ENCODE measurements at places on chromosomes 4 and X.

- no peak for DNase-seq
Measured at GRCh38 chr4:38614231-38614630, 49.8 kb upstream of the KLF3 start.

DNA sequence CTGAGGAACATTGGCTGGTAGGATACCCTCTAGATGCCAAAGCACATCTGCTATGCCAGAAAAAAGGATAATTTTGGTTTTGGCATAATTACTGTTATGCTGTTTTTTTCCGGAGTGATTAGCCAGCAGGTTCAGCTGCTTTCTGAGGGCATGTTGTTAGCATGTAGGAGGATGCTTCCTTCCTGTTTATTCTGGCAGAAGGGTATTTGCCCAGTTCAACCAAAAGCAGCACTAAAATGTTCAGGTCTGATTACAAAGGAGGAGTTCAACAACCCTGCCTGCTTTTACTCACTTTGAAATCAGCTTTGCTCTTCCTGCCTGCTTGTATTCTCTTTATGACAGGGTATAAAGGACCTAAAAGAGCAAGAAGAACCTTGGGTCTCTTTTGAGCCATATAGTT lies 21.9 kb downstream of the ERCC6L start:
- DNase-seq: no peak

DNA sequence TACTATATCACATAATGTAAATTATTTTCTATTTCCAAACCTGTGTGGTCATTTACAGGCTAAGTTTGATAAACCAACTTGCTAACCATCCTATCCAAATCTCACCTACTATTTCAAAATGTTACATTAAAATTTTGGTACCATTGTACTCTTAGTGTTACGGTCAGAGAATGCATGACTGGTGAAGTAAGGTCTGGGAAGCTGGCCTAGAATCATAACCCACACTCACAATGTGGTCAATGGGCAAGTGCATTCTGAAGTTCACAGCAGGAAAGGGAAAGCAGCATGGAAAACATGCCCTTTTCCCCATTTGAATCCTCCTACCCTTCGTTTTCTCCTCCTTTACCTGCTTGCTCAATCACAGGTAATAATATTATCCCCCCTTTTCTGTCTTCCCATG lies 54.4 kb downstream of the PPP3CA start:
- no peak for DNase-seq

DNA sequence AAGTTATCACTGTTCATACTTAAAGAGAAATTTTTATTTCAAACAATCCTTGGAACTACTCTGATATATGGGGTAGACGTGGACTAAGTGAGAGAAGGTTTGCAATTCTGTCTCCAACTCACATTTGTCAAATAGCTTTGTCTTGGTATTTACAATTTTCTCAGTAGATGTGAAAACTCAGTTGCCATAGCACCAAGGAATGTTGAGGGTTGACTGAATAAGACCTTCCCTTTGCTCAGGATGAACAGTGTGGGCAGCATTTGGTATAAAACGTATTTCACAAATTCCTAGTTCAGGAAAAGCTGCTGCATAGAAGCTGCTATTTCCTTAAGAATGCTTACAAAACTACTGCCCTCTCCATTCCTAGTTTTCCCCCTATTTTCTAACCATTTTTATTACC lies 399.5 kb downstream of the NKX6-1 start:
- DNase-seq: no peak

GRCh38 chrX:119228512-119229252 lies 7.4 kb upstream of the PGRMC1 start:
- no peak for DNase-seq

DNA sequence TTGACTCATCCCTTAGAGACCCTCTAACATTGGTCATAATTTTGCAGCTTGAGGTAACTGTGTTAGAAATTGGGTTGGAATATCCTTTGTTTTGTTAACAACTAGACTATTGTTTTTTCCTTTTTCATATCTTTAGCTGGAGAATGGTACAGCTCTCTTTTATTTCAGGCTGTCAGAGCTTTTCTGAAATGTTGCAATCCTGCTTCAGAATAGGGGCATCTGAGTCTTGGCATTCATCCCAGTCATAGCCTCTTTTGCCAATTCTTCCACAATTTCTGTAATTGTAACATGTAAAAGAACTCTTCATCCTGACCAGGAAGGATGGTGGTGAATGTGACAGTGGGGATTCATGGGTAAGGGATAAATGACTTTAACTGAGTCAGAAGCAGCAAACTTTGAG lies 128.7 kb downstream of the FHIP1A start:
- no peak for DNase-seq

DNA sequence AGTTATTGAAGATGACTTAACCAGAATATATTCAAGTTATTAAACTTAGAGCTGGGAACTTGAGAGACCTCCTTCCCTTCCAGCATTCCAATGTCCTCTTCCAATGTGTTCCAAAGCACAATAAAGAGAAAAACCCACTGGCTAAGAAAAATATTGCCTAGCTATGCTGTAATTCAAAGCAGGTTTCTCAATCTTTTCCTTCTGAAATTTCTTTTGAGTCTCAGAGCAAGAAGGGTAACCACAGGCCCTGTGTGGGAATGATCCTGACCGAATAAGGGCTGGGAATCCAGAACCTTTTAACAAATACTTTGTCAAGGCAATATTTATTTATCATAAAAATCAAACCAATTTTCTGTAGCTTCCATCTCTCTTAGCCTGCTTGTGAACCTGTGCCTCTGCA lies 150.7 kb upstream of the SFRP2 start:
- no peak for DNase-seq

DNA sequence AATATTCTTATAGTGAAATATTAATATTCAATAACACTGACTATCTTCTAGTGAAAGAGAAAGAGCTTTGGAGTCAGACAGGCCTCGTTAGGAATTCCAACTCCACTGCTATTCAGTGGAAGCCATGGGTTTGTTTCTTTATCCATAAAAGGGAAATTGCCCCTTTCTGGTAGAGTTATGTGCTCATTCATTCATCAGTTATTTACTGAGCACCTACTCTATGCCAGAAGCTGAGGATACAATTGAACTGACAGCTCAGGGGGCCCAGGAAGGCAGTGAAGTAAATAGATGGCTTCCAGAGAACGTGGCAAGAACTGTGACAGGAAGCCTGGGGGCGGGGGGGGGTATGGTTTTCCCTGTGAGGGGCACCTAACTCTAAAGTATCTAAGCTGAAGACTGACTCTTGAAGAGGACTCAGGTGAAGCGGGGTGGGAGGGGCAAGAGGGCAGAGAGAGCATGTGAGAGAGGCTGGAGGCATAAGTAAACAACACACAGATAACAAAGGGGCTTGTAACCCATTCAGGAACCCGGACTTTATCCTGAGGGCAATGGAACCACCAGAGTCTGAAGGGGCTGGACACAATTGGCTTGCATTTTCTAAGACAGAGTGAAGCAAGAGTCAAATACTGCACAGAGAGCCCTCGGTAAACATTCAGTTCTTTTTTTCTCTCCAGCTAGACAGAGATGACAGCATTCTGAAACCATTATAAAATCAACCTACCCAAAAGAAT lies 20.3 kb downstream of the ANXA5 start:
- DNase-seq: no peak

DNA sequence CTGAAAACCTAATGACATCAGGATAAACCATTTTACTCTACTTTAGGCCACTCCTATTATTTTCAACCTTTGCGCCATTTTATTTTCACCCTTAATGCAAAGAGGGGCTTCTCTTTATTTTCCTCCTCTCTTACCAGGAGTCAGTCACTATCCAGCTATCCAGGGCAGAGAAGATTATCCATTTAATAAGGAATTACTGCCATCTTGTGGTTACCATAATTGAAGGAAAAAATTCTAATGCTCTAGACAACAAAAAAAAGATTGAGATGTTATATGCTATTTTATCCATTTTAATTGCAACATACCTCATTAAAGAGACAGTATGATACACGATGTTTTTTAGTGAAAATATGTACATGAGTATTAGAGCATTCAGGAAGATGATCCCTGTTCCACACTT lies 514.5 kb upstream of the FAM241A start:
- DNase-seq: no peak

GRCh38 chr4:76615999-76616398 lies 181.0 kb downstream of the SHROOM3 start:
- DNase-seq: no peak

DNA sequence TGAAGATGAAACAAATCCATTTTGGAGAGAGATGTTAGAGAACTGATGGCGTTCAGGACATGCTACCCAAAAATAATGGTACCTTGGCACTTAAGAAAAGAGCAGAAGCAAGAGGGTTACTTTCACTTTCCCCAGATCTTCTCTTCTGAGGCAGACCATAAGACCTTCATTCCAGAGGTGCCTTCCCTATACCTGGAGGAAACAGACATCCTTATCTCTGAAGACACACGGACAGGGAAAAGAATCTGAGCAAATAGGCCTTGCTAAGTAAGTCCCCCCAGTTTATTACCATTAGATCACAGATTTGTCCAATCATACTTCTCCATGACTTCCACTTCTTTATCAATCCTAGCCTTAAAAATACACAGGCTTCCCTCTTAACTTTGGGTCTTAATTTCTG lies 2.0 kb upstream of the FGF2 start:
- no peak for DNase-seq

DNA sequence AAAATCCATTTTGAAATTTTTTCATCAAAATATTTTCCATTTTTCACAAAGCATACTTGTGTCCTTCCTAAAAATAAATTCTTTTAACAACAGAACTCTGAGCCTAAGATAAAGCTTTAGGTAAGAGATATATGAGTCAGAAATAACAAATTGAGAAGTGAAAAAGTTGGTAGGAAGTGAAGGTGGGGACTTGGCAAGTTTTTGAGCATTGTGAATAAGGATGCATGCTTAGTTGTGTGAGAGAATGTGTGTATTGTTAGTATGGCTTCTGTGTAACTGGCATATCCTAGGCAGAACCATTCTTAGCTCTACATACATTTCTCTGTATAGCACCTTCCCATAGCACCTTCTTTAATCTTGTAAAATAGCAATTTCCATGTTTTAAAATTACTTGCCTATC lies 6.8 kb downstream of the ASB5 start:
- no peak for DNase-seq

- DNase-seq: no peak
Measured at GRCh38 chrX:19487520-19488200, 27.6 kb downstream of the MAP3K15 start.

GRCh38 chr4:39893693-39894072 lies 84.0 kb downstream of the PDS5A start:
- DNase-seq: no peak
